SK-MEL-5 (cell line): ENCODE measurements at places on chromosomes 1 and 21. TPM values are rescaled to one million over a fixed set of nuclear protein-coding genes. Genes with fewer than 3 reads are reported as not detected.
A peak's percentile ranks its signal among the peaks of the same experiment; 100 is the strongest.

DNA sequence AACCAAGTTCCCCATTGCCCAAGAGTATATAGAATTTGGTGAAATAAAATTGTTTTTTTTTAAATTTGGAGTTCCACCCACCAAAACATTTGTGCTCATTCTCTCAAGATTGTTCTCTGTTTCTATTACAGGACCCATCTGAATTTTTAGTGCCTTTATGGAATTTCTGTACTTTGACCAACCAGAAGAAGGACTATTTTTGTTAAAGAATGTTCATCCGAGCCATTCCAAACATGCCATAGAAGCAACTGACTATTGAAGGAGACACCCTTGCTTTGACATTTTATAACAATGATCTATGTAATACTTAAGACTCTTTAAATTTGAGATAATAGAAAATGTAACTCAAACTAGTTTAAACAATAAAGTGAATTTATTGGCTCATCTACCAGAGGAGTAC, 655.7 kb upstream of the ADAMTS5 start:
- DNase-seq = no peak

Gene SHISA4
- total RNA-seq = 34.1 and 35.0 TPM in 2 replicates

GRCh38 chr1:114379987-114380386, 131.0 kb downstream of the TRIM33 start:
- no peak for DNase-seq

GRCh38 chr1:109394591-109395281, 3.0 kb downstream of the SORT1 start:
- no peak for DNase-seq

- DNase-seq = peak; percentile 74
Observed at GRCh38 chr1:234750922-234751627, 141.1 kb upstream of the IRF2BP2 start.

DNA sequence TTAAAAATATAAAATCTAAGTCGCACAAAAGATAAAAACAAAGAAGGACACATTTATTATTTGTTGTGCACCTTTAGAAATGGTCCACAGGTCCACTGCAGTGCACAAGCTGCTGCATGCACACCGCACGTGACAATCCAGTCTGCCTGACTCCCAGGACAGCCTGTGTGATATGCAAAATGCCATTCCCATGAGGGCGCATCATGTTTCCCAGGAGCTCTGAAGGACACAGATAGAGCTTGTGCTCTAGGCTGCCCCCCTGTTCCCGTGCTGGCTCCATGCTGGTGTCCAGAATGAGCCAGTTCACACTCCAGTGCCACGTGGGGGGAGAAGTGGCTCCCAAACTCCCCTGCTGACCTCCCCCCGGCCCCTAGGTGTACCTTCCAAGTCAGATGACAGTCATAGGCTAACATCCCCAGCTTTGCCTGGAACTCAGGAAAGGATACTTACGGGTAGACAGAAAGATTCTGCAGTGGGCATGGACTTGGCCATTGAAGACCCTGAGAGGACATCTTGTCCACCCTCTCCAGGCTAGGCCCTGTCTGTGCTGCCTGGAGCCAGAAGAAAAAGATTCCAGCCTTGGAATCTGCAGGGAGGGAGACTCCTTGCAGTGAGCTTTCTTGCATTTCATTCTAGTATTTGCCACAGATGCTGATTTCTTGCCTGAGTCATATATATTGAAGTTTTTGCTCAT, 26.3 kb downstream of the RAB7B start:
- peak; percentile 57 for DNase-seq
